ENCODE measurements at places on chromosomes 3 and 15. TPM values are rescaled to one million over a fixed set of nuclear protein-coding genes. Genes with fewer than 3 reads are reported as not detected.

RFTN1 gene
- total RNA-seq, result 135 TPM

IL5RA gene
- 0.34 TPM for total RNA-seq

CKMT1A gene
- total RNA-seq, result not detected

CAND2 gene
- total RNA-seq, result 1.2 TPM

BUB1B gene
- total RNA-seq, result 0.75 TPM

SLC28A2 gene
- total RNA-seq, result not detected

DNA sequence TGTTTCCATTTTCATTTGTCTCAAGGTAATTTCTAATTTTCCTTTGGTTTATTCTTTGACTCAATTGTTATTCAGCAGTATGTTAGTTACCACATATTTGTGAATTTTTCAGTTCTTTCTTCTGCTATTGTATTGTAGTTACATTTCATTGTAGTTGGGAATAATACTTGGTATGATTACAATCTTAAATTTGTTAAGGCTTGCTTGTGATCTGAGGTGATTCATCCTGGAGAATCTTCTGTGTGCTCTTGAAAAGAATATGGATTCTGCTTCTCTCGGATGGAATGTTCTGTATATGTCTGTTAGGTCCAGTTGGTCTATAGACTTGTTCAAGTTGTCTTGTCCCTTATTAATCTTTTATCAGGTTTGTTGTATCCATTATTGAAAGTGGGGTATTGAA, 63.4 kb upstream of the VEPH1 start:
- DNase-seq, result no peak

DNA sequence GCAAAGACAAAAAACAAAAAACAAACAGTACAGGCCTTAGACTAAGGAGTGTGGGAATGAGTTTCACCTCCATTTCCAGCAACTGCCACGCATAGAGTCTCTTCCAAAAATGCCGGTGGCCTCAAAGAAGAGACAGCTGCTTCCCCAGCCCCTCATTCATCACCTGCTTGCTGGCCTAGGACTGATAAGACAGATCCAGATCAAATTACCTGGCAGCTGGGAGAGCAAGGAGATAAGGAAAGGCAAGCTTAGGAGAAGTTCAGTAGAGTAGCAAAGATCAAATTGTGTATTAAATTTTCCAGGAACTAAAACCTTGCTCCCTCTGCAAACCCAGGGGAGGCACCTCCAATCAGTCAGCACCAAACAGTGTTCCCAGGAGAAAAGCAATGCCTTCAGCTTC, 325.8 kb upstream of the CTNNB1 start:
- no peak for DNase-seq

GRCh38 chr3:197085137-197085536, 55.5 kb upstream of the MELTF start:
- DNase-seq, result no peak

DNA sequence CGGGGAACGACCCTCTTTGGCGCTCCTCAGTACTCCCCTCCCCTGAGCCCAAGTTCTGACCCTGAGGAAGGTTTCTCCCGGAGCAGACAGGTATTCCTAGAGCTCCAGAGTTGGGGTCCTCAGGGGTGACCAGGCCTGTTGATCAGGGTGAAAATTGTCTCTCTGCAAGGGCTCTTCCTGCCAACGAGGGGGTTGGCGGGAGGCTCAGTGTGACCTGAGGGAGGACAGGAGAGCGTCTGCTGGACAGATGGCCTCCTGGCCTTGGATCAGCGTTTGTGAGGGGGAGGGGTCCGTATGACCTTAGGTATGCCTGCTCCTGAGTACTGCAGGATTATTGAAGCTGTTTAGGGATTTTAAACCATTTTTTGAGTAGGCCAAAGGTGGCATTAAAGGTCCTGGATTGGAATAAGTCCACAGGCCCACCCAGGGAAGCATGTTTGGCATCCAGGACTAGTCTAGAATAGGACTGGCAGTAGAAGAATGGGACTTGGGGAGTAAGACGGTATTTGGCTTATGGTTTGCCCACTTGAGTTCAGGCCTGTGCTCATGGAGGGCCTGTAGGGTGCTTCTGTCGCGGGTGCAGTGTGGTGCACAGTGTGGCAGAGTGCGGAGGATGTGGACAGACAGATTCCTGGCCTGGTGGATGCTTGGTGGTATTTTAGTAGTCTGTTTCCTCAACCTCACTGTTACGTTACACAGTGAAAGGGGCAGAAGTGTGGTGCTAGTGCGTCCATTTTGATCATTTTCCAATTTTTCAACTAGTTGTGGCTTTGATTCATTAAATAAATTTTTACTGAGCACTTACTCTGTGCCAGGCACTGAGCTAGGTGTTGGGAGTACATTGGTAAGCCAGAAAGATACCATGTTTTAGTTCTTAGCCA, 959 bp downstream of the ZNF592 start:
- DNase-seq, result peak; percentile 64

GRCh38 chr3:10142707-10143560, 1.4 kb downstream of the VHL start:
- no peak for DNase-seq

GRCh38 chr3:163218336-163218735, 1721.7 kb downstream of the OTOL1 start:
- DNase-seq, result no peak

- DNase-seq, result no peak
Observed at GRCh38 chr15:100114100-100114499, 227.7 kb downstream of the ADAMTS17 start.

GRCh38 chr3:8882642-8883041, 80.6 kb downstream of the RAD18 start:
- no peak for DNase-seq

DNA sequence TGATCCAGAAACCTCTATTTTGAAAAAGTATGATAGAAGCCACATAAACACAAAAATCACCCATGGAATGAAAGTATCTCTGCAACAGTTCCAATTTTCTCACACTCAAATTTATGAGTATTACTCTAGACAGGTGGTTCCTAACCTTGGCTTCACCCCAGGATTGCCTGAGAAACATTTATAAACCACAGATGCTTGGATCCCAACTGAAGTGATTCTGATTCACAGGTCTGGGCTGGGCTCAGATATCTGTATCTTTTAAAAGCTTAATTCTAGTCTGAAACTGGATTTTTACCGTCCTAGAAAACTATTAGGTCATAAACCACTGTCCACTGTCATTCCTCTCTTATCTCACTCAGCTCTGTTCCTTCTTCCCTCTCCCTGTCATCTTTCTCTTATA, 7.4 kb upstream of the SST start:
- DNase-seq, result no peak

- no peak for DNase-seq
Observed at GRCh38 chr3:45187694-45188141, 38.4 kb downstream of the TMEM158 start.

- no peak for DNase-seq
Observed at GRCh38 chr3:137924628-137925027, 85.3 kb upstream of the CLDN18 start.

- DNase-seq, result no peak
Observed at GRCh38 chr3:44561076-44561475, 6.1 kb downstream of the ZKSCAN7 start.

DNA sequence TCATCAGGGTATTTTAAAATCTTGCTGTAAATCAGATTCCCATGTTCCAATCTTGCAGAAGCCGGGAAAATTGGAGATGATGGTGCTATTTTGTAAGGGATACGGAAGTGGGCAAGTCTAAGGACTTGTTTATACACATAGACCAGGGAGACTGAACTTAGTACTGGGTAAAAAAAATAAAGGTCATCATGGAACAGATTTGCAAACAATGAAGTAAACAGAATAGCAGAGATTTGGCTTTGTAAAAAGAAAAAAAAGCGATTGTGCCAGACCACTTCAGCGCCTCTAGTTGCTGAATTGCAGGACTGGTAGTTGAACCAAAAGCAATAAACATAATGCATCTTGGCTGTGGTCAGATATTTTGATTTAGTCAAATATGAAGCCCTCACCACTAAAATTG, 229.1 kb downstream of the TP63 start:
- no peak for DNase-seq
